ENCODE measurements at places on chromosomes 16 and 17.

- peak; percentile 50 for DNase-seq
Measured at GRCh38 chr17:78818932-78819331, 21.7 kb downstream of the USP36 start.

- DNase-seq: no peak
Measured at GRCh38 chr16:71565812-71566700, 10.8 kb downstream of the TAT start.

GRCh38 chr16:10558746-10559641, 21.4 kb downstream of the EMP2 start:
- DNase-seq: no peak

DNA sequence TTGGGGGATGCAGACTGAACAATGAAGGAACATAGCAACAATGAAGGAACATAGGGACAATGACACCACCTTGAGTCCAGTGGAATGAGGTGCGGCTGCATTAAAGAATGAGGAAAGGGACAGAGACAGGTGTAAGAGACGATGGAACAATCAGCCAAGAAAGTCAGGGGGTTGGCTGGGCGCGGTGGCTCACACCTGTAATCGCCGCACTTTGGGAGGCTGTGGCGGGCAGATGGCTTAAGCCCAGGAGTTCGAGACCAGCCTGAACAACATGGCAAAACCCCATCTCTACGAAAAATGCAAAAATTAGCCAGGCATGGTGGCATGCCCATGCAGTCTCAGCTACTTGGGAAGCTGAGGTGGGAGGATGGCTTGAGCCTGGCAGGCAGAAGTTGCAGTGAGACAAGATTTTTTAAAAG, 13.6 kb upstream of the CBFB start:
- no peak for DNase-seq

DNA sequence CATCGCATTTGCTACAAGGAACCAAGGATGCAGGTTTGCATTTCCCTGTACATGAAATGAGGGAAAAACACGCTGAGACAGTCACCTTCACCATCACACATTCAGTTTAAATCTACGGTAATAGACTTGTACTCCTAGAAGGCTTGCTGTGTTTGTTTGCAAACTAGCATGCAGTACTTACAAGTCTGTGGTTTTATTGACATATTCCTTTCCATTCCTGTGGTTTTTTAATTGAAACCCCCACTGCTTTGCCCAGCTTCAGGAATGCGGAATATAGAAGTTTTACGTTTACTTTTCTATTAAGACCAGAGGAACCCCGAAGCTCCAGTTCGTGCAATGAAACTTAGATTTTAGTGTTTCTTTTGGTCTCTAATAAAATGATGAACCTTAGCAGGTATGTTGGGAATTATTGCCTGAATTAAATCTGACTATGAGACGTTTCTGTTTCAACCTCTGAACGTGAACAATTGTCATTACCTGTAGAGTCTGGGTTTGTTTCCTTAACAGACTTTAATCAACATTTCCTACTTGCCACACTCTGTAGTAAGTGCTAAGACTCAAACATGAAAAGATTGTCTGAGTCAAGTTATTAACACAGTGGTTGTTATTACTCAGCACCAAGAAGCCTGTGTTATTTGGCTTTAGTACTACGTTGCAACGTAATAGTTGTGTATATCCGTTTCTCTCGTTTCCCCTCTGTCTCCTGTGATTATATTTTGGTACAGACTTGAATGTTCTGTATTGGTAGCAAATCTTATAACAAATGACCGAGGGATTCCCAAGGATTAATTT, 793.3 kb upstream of the GOT2 start:
- DNase-seq: no peak

GRCh38 chr17:58284613-58285421, 4.1 kb upstream of the MPO start:
- DNase-seq: no peak

All from activated CD4-positive, alpha-beta T cell treated with anti-CD3 and anti-CD28 coated beads, Interleukin-2, amount 50 U/mL, for 1 hour (primary cell).